Right atrium auricular region (tissue), 2 donors: ENCODE measurements at places on chromosomes 6 and 20.

- no peak for DNase-seq
Measured at GRCh38 chr6:158249340-158249836, 62.9 kb upstream of the TULP4 start.

GRCh38 chr20:5602346-5602745 is 147.9 kb upstream of the SHLD1 start:
- no peak for DNase-seq

DNA sequence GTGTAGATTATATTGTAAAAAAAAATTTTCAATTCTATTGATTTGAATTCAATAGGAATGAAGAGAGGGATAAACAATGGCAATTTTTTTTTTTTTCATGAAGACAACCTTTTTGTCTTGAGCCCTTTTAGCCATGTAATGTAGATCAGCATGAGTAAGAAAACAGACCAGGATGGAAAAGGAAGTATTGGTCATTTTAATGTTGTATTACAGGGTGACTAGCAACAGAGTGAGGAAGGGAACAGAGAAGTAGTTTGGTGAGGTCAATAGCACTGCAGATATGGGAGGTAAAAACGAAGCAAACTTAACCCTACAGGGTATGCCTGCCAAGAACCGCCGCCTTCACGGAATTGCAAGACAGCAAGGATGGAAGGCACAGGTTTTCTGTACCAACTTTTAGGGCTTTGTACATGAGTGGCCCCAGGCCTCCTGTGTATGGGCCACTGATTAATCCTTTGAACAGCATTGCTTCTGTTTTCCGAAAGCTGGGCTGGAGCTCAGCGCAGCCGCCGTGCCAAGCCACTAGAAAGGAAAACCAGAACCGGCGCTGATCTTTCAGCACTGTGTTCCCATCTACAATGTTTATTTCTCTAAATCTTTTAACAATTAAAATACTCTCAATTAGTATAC is 383.7 kb downstream of the CENPW start:
- no peak for DNase-seq

- no peak for DNase-seq
Measured at GRCh38 chr6:35258858-35259193, 709 bp upstream of the ZNF76 start.

DNA sequence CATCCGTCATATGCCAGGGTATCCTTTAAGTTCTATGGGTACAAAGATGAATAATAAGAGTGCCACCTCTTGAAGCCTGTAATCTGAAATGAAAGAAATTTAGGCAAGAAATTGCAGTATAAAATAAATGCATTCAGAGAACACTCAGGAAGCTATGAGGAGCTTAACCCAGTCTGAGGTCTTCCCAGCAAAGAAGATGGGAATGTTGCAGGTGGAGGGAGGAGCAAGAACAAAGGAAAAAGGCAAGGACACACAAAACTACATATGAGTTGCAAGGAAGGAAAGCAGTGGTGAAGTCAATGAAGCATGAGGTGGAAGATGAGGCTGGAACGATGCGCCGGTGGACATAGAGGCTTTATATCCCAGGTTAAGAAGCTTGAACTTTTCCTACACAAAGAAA is 67.0 kb upstream of the DST start:
- DNase-seq, result no peak

DNA sequence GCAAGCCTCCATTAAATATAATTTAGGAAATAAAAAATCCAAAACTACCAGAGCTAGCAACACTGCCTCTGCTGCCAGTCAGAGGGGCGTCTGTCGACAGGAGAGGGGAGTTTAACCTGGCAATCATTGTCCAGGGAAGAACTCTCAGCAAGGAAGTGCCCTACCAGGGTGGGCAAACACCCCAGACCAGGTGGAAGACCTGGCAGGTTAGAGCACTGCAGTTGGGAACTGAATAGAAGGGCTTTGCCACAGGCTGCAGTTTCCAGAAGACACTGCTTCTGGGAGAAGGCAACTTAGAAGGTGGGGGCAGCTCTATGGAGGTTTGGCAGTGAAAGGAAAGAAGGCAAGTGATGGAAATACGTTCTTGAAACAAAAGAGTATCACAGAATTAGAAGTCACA is 11.5 kb downstream of the NAPB start:
- no peak for DNase-seq

DNA sequence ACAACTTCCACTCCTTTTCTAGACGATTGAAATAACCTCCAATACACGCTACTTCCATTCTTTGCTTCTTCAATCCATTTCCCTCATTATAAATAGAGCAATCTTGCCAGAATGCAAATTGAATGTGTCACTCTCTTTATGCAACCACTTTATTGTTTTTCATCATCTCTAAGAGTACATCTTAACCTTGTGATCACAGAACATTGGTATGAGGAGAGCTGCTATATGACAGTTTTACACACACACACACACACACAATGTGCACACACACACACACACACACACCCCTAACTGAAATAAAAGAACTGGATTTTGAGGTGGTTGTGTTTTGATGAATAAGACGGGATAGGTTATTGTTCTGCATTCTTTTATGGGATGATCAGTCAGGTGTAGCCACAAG is 187.0 kb downstream of the HDGFL1 start:
- no peak for DNase-seq

- DNase-seq, result no peak
Measured at GRCh38 chr20:51513545-51513944, 29.0 kb downstream of the NFATC2 start.

GRCh38 chr6:137043710-137044365 is 927 bp downstream of the IL20RA start:
- DNase-seq, result no peak

DNA sequence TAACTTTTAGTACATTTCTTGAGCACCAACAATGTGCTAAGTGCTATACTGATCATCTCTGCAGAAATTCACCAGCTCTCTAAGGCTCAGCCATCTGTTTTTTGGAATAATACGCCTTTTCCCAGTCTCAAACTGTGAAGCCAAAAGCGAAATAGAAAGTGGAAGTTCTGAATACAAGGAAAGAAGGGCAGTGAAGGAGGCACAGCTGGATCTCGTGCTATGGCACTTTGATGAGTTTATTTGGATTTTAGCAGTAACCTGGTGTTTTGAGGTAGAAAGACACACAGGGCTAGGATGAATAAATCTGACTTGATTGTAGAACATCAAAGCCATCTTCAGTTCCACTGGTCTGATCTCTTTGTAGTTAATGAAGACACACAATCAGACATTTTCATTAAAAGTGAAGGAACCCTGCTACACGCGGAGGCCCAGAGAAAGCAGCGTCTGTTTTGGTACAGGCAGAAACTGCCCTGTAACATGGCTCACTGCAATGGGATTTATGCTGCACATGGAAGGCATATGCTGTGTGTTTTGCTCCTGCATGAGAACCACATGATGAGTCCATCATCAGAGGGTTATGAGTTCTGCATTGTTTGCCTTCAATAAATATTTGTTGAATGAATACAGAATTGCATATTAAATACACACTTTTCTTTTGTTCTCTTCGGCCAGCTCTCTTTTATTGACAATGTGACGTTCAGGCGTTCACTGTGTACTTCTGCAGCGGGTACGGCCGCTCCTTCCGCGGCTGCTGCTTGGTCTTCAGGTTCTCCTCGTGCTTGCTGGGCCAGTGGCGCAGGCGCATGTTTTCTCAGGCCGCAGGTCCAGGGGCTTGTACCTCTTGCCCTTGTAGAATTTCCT is 100.9 kb downstream of the PREP start:
- DNase-seq, result no peak

DNA sequence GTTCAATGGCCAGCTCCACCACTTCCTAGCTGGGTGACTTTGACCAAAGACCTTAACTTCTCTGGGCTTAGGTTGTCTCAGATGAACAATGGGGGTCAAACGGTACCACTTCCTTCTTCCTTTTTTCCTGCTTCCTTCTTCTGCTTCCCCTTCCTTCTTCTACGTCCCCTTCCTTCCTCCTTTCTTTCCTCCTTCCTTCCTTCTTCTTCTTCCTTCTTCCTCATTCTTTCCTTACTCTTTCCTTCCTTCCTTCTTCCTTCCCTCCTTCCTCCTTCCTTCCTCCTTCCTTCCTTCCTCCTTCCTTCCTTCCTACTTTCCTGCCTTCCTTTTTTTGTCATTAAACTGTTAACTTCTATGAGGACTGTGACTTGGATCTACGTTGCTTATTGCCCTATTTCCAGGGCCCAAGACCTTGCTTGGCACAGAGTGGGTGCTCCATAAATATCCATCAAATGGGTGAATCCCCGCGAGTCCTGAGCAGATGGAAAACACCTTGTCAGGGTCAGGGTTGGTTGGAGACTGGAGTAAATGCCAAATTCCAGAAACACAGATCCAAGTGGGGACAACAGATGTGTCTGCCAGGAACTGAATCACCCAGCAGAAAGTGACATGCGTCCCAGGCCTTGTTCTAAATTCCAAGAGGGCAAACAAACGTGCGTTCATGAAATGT is 243.3 kb downstream of the PREX1 start:
- no peak for DNase-seq

DNA sequence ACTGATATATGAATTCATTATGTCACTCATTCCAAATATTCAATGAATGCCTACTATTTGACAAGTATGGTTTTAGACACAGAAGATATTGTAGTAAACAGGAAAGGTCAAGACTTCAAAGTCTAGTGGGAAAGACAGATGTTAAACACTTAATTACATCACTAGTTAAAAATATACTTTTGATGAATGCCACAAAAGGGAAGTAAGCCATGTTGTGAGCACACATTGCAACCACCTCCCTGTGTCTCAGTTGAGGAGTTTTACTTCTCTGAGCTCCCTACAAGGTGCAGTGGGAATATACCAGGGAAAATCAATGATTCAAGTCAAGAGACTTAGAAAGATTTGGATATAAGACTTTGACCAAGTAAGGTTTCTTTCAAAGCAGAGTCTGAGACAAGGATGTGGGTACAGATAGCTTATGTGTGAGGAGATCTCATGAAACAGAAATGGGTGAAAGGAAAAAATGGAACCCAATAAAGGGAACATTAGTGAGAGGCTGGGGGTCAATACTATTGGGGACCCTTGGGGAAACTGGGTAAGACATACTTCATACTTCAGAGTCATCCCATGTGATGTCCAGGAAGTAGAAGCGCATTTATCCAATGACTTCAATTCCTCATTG is 503.7 kb downstream of the KIF16B start:
- DNase-seq, result no peak

DNA sequence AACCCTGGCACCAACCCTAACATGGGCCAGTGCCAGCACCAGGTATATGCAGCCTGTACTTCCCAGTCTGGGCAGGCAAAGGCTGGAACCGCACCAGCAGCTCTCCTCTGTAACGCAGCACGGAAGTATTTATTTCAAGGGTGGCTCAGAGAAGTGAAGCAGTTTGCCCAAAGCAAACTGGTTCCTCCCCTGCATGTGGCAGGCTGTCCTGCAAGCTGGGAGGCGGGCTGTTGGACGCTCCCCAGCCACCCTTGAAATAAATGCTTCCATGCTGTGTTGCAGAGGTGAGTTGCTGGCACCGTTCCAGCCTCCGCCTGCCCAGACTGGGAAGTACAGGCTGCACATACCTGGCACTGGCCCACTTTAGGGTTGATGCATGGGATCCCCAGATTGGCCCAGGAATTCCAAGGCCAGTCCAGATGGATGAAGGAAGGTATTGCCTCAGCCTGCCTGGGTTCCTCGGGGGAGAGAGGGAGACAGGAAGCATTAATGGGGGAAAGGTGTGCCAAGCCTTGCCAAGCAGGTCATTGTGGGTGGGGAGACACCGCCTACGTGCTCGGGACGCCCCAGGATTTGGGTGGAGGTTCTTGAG is 49.8 kb downstream of the PPARD start:
- DNase-seq, result no peak

- no peak for DNase-seq
Measured at GRCh38 chr6:37602801-37603200, 94.9 kb downstream of the MDGA1 start.

DNA sequence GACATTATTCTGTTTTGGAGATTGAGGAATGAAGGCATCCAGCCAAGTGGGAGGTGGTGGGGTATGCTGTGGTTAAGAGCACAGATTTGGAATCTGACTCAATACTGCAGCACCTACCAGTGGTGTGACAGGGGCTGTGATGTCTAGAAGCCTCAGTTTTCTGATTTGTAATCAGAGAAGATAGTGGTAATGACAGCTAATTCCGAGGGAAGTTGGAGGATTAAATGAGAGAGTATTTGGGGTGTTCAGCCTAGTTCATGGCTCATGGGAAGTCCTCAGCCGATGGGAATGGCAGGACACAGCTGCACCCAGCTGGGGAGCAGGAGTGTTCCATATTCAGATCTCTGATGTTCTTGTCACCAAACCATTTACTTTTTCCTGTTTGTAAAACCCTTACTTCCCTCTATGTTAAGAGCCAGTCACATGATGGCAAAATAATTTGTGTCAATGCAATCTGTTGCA is 9.3 kb downstream of the SLC9A8 start:
- no peak for DNase-seq

DNA sequence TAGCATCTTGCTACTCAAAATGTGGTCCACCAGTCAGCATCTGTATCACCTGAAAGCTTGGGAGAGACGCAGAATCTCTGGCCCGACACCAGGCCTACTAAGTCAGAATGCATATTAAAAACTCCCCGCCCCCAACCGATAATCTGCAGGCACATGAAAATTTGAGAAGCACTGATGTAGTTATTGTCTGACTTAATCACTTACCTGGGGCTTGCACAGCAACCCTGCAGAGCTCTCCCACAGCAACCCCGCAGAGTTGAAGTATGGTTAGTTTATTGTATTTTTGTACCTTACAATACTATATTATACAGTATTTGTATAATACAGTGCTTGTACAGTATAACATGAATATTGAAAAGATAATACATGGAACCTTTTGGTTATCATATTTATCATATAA is 53.7 kb downstream of the KLHL31 start:
- no peak for DNase-seq

DNA sequence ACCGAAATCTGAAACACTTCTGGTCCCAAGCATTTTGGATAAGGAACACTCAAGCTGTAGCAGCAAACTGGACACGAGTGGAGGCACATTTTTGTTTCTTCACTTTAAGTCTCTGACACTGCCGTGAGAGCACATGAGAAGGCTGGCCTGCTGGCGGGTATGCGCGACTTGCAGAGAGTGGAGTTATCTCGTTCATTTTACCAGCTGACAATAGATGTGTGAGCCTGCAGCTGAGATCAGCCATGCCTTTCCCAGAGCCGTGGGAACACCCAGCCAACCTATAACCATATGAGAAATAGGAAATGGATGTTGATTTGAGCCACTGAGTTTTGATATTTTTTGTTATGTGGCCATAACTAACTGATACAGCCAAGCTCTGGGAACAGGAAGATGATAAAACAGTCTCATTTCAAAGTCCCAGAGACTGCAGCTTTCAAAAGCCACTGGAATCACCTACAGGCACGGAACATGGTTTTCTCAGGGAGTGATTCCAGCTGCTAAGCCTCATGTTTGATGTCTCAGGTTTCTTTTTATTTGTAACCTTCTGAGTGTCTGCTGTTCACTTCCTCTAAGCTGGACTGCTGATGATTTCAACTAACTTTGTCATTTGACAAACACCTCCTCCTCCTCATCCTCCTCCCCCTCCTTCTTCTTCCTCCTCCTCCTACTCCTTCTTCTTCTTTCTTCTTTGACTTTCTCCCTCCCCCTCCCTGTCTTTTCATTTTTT is 28.6 kb upstream of the LAMP5 start:
- DNase-seq, result no peak

GRCh38 chr6:157072128-157072527 is 251.2 kb downstream of the TMEM242 start:
- no peak for DNase-seq

GRCh38 chr6:12962987-12963386 is 246.4 kb downstream of the PHACTR1 start:
- no peak for DNase-seq
